ENCODE measurements at places on chromosomes 4 and X. TPM values are rescaled to one million over a fixed set of nuclear protein-coding genes. Genes with fewer than 3 reads are reported as not detected.

The NPY5R gene
- total RNA-seq, result not detected

The INTU gene
- 0.08 TPM for total RNA-seq

The PTTG2 gene
- not detected for total RNA-seq

The SLC6A14 gene
- total RNA-seq, result not detected

The CLDN22 gene
- total RNA-seq, result not detected

The NPY2R gene
- total RNA-seq, result not detected

The MAGEA2B gene
- total RNA-seq, result not detected

The MAPK10 gene
- 5.9 TPM for total RNA-seq

The GABRE gene
- not detected for total RNA-seq

The TRO gene
- 0.39 TPM for total RNA-seq

GRCh38 chr4:107130157-107130556 lies 94.0 kb upstream of the DKK2 start:
- H3K27me3 ChIP-seq, result no peaks in the 10 kb centered on the region
- H3K27ac ChIP-seq, result no peak overlapping the region
- no peaks in the 10 kb centered on the region for H3K4me1 ChIP-seq
- H3K4me3 ChIP-seq, result no peak overlapping the region
- H3K36me3 ChIP-seq, result no peaks in the 10 kb centered on the region

DNA sequence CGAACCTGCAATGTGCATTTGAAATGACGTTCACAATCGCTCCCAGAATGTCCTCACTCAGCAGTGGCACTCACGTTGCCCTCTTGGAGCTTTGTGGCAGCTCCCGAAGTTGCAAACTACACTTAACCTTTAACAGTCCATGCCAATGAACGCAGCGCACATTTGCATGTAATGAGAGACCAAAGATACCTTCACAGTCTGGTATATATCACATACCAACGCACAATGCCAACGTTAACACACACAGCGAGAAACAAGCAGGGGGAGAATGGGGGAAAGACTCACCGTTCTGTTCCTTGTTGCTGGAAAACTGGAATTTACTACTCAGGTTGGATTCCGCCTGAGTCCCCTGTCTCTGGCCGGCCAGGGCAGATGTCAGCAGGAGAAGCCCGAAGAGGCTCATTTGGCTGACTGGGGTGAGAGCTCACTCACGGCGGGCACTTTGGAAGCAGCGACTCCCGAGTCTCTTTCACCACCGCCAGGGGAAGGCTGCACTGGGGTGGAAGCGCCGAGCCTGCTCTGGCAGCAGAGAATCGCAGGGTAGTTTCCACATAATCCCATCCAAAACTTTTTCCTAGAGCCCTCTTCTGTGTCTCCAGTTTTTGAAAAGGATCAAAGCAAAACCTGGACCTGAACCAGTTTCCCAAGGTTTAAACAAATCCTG lies 966 bp downstream of the PDGFC start:
- DNase-seq, result no peak
- H3K36me3 ChIP-seq, result no peaks in the 10 kb centered on the region
- H3K4me3 ChIP-seq, result peak overlapping the region; percentile 72
- no peaks in the 10 kb centered on the region for H3K4me1 ChIP-seq
- H3K27ac ChIP-seq, result no peak overlapping the region
- H3K27me3 ChIP-seq, result peaks cover 27% of the 10 kb centered on the region

DNA sequence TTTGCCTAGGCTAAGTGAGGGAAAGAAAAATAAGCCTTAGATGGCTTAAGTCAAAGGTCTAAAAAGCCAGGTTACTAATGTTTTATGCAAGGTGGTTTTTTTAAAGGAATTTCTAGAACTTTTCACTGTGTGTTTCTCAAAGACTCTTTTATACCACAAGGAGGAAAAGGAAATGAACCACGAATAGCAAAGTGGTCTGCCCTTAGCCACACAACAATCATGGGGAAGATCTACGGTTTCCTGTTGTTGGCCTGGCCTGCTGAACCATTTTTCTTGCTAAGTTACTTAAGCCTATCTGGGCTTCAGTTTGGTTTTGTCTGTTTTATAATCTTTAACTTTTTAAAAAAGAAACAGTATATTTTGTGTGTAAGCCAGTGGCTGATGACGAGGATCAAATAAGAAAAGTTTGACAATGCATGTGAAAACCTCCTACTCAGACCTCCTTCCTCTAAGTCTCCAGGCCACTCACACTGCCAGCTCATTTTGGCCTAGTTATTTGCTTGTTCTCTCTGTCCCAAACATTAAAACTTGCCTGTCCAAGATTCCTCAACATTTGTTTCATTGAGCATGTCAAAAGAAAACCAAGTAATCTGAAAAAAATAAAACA lies 56.7 kb upstream of the COL25A1 start:
- peaks cover 29% of the 10 kb centered on the region for H3K4me1 ChIP-seq
- peak overlapping the region; percentile 43 for H3K27ac ChIP-seq
- H3K4me3 ChIP-seq, result peak overlapping the region; percentile 51
- H3K36me3 ChIP-seq, result no peaks in the 10 kb centered on the region
- no peak for DNase-seq

DNA sequence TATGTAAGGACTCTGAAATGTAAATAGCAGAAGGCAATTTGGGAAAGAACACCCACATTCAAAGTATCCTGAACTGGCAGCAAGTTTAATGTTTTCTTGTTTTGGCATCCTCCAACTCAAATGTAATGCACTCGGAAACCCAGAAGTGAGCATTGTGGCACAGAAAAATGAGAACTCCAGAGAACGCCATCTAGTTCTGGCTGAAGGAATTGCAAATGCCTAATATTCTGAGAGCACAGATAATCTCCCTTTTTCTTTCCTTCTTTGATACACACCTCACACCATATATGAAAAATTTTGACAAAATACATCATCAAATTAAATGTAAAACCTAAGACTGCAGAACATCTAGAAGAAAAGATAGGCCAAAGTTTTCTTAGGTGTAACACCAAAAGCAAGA lies 52.1 kb downstream of the PWWP3B start:
- no peak overlapping the region for H3K27ac ChIP-seq
- no peaks in the 10 kb centered on the region for H3K27me3 ChIP-seq
- no peaks in the 10 kb centered on the region for H3K4me1 ChIP-seq
- H3K36me3 ChIP-seq, result no peaks in the 10 kb centered on the region

DNA sequence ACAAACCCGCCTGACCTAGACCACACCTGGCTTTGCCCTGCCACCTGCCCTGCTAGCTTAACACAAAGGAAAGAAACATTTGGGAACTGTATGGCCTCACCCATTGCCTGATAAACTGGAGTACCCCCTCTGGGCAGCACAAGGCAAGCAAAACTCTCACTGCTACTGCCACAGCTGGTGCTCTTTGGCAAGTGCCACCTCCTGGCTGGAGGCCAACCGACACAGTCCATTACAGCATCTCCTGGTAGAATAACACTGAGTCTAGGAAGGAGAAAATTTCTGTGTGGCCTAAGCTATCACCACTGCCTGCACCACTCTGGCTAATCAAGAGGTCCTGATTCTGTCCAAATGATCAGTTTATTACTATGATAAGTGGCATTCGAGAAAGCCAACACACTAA lies 18.9 kb upstream of the SPANXN3 start:
- no peak overlapping the region for H3K27ac ChIP-seq
- no peaks in the 10 kb centered on the region for H3K27me3 ChIP-seq
- H3K4me3 ChIP-seq, result no peak overlapping the region
- H3K4me1 ChIP-seq, result no peaks in the 10 kb centered on the region
- peaks cover 2% of the 10 kb centered on the region for H3K36me3 ChIP-seq
- DNase-seq, result no peak

- no peak for DNase-seq
- no peak overlapping the region for H3K4me3 ChIP-seq
- H3K27ac ChIP-seq, result no peak overlapping the region
- H3K36me3 ChIP-seq, result no peaks in the 10 kb centered on the region
- H3K27me3 ChIP-seq, result no peaks in the 10 kb centered on the region
These were observed 6.5 kb downstream of the TEX13D start for GRCh38 chrX:124338733-124339514.

DNA sequence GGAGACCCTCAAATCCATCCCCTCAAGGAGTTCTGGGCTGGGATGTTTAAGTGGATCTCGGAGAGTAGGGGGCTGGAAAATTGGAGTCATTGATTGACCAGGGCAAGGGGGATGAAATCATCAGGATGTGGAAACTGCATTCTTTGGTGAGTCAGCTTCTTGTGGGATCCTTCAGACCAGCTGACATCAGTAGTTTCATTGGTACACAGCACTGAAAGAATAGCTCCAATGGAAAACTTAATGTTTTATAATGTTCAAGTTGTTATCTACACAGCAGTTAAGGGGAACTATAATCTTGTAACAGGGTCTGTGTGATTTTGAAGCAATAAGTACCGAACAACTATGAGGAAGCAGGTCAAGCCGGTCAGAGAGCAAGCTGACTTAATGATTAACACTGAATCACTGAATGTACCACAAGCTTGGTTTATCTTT lies 506.1 kb downstream of the RPA4 start:
- no peak for DNase-seq
- no peaks in the 10 kb centered on the region for H3K27me3 ChIP-seq
- H3K27ac ChIP-seq, result no peak overlapping the region
- no peaks in the 10 kb centered on the region for H3K36me3 ChIP-seq
- H3K4me1 ChIP-seq, result peaks cover 4% of the 10 kb centered on the region

- no peak overlapping the region for H3K27ac ChIP-seq
- DNase-seq, result no peak
- peaks cover 61% of the 10 kb centered on the region for H3K27me3 ChIP-seq
- no peaks in the 10 kb centered on the region for H3K4me1 ChIP-seq
- no peak overlapping the region for H3K4me3 ChIP-seq
These were observed 31.7 kb downstream of the MAD2L1 start for GRCh38 chr4:120034913-120035312.

DNA sequence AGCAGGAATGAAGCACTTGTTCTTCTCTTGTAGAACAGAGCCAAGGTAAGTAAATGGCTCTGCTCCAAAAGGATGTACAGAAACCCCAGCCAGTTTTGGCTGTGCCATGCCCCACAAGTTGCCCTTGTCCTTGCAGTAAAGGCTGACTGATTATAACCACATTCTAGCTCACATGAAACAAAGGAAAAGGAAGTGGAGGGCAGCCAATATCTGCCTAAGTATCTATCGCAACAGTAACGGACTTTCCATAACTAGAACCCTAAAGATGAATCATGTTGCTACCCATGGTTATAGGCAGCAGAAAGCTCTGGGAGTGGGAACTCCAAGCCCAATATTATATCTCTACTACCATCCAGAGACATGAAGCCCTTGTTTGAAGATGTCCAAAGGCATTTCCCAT lies 95.7 kb downstream of the COMMD8 start:
- no peak overlapping the region for H3K27ac ChIP-seq
- no peaks in the 10 kb centered on the region for H3K4me1 ChIP-seq
- no peak overlapping the region for H3K4me3 ChIP-seq
- no peak for DNase-seq
- H3K27me3 ChIP-seq, result peaks cover 30% of the 10 kb centered on the region
- H3K36me3 ChIP-seq, result no peaks in the 10 kb centered on the region

- no peak for DNase-seq
- H3K4me3 ChIP-seq, result no peak overlapping the region
- H3K36me3 ChIP-seq, result peaks cover 2% of the 10 kb centered on the region
- H3K27me3 ChIP-seq, result no peaks in the 10 kb centered on the region
These were observed 44.5 kb downstream of the ANKRD17 start for GRCh38 chr4:73213916-73214653.

GRCh38 chr4:183666088-183666487 lies 7.0 kb downstream of the TRAPPC11 start:
- peaks cover 6% of the 10 kb centered on the region for H3K36me3 ChIP-seq
- H3K4me3 ChIP-seq, result no peak overlapping the region
- H3K27ac ChIP-seq, result no peak overlapping the region
- no peak for DNase-seq
- no peaks in the 10 kb centered on the region for H3K27me3 ChIP-seq

GRCh38 chrX:14266705-14267104 lies 237.0 kb upstream of the GEMIN8 start:
- no peak for DNase-seq
- H3K4me1 ChIP-seq, result no peaks in the 10 kb centered on the region
- no peak overlapping the region for H3K27ac ChIP-seq
- no peak overlapping the region for H3K4me3 ChIP-seq
- H3K36me3 ChIP-seq, result no peaks in the 10 kb centered on the region

DNA sequence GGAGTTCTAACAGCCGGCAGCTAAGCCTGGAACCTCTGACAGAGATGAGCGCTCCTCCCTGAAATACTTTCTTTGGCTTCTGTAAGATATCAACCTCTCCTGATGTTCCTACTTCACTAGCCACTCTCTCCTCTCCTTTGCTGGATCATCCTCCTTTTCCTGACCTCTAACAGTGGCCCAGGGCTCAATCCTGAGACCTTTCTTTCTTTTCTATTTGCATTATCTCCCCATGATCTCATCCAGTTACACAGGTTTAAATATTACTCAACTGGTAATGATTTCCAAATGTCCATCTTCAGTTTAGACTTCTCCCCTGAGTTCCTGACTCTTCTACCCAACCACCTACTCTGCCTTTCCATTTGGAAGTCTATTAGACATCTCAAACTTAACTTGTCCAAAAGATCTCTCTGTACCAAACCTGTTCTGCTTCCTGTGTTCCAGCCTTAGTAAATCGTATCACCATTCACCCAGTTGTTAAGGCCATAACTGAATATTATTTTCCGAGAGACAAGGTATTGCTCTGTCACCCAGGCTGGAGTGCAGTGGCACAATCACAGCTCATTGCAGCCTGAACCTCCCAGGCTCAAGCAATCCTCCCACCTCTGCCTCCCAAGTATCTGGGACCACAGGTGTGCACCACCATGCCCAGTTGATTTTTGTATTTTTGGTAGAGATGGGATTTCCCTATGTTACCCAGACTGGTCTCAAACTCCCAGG lies 41.1 kb downstream of the RFC1 start:
- no peaks in the 10 kb centered on the region for H3K27me3 ChIP-seq
- H3K27ac ChIP-seq, result peak overlapping the region; percentile 91
- peaks cover 7% of the 10 kb centered on the region for H3K4me1 ChIP-seq
- DNase-seq, result no peak

DNA sequence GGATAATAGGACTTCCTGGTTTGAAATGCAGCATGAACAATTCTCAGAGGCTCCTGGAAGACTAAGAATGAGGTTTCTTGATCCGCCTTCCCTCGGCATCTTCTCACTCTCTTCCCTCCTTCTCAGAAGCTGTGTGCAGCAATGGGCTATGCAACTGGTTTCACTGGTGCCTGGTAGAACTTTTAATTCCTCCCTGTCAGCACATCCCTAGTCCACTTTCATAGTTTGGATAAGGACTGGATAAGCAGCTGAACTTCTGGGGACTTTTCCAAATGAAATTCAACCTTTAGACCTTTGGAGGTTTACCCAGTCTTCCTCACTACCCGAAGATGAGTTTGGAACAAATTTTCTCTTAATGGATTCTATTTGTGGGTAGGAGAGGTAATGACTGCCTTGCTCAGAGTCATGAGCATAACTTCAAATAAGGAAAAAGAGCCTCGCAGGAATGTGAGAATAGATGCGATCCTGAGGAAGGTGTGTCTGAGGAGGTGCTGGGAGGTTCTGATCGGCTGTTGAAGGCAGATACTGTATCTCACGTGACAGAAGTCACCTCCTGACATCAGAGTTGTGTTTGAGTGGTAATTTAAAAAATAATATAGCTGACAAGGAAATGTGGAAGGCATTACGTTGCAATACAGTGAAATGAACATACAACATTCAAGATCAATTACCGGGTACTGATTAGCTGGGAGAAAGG lies 56.0 kb upstream of the HAND2 start:
- no peak overlapping the region for H3K27ac ChIP-seq
- H3K36me3 ChIP-seq, result peaks cover 2% of the 10 kb centered on the region
- peaks cover 46% of the 10 kb centered on the region for H3K27me3 ChIP-seq
- H3K4me3 ChIP-seq, result no peak overlapping the region
- H3K4me1 ChIP-seq, result no peaks in the 10 kb centered on the region

Measured in T-helper 17 cell (primary cell).